ENCODE measurements at places on chromosomes 2 and 18. TPM values are rescaled to one million over a fixed set of nuclear protein-coding genes. Genes with fewer than 3 reads are reported as not detected.

- DNase-seq: no peak
Observed at GRCh38 chr2:151682459-151683003, 51.7 kb downstream of the NEB start.

DNA sequence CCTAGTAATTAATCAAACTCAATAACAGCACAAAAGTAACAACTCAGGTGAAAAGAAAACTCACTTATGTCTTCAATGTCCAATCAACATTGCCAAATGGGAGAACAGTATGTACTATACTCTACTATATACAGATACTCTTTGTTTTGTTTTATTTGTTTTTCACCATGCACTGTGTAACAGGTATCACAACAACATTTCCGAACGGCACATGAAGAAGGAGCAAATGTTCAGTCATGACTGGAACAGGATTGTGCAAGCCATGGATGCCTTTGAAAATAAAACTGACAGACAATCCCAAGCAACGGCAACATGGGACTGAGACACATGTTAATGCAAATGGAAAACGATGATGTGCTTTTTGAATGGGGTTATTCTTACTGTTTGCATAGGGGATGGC, 334.9 kb upstream of the THUMPD2 start:
- DNase-seq: no peak
- no peaks in the 10 kb centered on the region for H3K27me3 ChIP-seq
- H3K4me3 ChIP-seq: no peak overlapping the region
- H3K27ac ChIP-seq: no peak overlapping the region

- peaks cover 32% of the 10 kb centered on the region for H3K4me1 ChIP-seq
- no peaks in the 10 kb centered on the region for H3K36me3 ChIP-seq
- no peaks in the 10 kb centered on the region for H3K27me3 ChIP-seq
- no peak overlapping the region for H3K4me3 ChIP-seq
- no peak overlapping the region for H3K27ac ChIP-seq
Observed at GRCh38 chr2:205702576-205702975, 20.3 kb downstream of the NRP2 start.

GRCh38 chr2:201781557-201782051, 871 bp upstream of the ALS2 start:
- H3K27me3 ChIP-seq: no peaks in the 10 kb centered on the region
- H3K27ac ChIP-seq: peak overlapping the region; percentile 94
- peak overlapping the region; percentile 95 for H3K4me3 ChIP-seq
- peaks cover 35% of the 10 kb centered on the region for H3K4me1 ChIP-seq
- no peak for DNase-seq

DNA sequence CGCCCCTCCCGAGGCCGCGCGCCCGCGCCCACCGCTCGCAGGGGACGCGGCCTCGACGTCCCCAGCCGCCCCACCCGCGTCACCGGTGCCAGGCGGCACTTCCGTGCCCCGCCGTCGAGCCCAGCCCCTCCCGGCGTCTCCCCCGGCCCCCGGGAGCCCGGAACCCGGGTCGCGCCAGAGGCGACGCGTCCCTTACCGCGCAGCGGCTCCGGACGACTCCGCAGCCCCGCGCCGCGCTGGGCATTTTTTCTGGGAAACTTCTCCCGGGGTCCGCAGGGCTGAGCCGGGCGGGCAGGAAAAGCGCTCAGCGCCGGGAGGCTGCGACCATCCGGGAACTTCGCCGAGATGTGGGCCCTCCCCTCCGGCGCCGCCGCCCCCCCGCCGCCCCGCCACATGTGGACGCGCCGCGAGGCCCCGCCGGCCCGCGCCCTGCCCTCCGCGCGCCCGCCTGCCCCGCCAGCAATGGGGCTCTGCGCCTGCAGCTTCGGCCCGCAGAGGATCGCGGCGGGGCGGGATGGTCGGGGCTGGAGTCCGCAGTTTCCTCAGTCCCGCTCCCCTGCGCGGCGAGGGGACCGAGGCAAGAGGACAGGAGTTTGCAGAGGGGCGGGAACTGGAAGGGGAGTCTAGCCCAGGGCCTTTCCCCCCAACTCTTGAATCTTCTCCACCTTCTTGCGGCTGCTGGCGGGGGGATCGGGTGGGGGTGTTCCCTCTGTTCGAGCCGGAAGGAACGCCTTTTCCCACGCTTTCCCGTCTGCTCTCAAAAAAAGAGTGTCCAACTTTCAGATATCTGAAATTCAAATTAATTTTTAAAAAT, 81.5 kb downstream of the CHRNA1 start:
- H3K27ac ChIP-seq: peak overlapping the region; percentile 95
- peaks cover 3% of the 10 kb centered on the region for H3K36me3 ChIP-seq
- peak overlapping the region; percentile 89 for H3K4me3 ChIP-seq
- H3K27me3 ChIP-seq: peaks cover 6% of the 10 kb centered on the region
- peak; percentile 64 for DNase-seq

GRCh38 chr2:11071211-11071610, 84.1 kb upstream of the SLC66A3 start:
- H3K27ac ChIP-seq: no peak overlapping the region
- no peak for DNase-seq
- no peak overlapping the region for H3K4me3 ChIP-seq

GRCh38 chr2:236214376-236214995, 46.3 kb upstream of the GBX2 start:
- H3K27me3 ChIP-seq: peaks cover 32% of the 10 kb centered on the region
- H3K4me3 ChIP-seq: no peak overlapping the region
- H3K36me3 ChIP-seq: no peaks in the 10 kb centered on the region
- no peak overlapping the region for H3K27ac ChIP-seq
- H3K4me1 ChIP-seq: no peaks in the 10 kb centered on the region
- DNase-seq: no peak

DNA sequence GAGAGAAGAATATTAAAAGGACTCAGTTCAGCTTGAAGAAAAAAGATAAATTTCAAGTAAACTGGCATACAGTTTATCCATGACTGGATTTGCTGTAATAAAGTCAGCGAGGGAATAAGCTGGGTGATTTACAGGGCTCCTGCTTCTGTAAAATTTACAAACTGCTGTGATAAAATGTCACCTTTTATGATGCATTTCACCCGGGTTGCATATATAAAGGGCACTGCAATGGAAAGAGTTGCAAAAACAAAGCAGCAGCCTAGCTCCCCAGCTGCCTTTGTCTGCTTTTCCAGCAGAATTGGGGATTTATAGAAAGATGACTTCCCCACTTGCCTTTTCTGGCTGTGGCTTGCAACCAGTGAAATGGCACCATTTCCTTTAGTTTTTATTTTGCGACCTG, 132.5 kb upstream of the LHCGR start:
- H3K27ac ChIP-seq: no peak overlapping the region
- H3K4me1 ChIP-seq: no peaks in the 10 kb centered on the region
- H3K36me3 ChIP-seq: no peaks in the 10 kb centered on the region
- H3K27me3 ChIP-seq: no peaks in the 10 kb centered on the region

DNA sequence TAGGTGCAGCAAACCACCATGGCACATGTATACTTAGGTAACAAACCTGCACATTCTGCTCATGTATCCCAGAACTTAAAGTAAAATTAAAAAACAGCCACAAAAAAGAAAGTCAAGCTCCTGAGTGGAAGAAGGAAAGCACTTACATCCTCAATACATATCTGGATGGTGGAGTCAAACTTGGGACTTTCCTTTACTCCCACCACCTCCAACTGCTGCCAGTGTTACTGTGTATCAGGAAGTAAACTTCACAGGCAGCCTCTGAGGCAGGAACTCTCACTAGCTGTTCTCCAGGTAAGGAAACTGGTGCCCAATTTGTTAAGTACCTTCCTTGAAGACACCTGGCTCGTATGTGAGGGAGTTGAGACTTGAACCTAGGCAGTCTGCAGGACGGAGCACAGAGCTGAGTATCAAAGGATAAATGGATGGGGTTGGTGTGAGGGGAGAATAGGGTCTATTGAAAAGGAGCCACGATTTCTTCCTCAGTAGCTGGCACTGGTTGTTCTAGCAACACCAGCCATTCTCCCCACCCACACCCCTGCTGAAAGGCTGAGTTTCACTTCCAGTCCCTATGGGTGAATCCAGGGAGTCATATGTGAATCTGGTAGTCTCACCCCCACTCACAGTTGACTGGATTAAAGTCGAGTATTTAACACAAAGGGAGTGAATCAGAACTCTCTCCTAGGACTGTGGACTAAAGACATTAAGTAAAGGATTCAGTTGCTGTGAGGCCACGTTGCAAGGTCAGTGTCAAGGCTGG, 50.0 kb upstream of the GPR39 start:
- H3K36me3 ChIP-seq: peaks cover 2% of the 10 kb centered on the region
- no peak for DNase-seq
- H3K27me3 ChIP-seq: no peaks in the 10 kb centered on the region
- H3K27ac ChIP-seq: no peak overlapping the region

GRCh38 chr2:16014041-16014787, 73.9 kb downstream of the MYCN start:
- peaks cover 14% of the 10 kb centered on the region for H3K4me1 ChIP-seq
- no peaks in the 10 kb centered on the region for H3K36me3 ChIP-seq
- peaks cover 36% of the 10 kb centered on the region for H3K27me3 ChIP-seq
- no peak overlapping the region for H3K4me3 ChIP-seq
- no peak for DNase-seq

DNA sequence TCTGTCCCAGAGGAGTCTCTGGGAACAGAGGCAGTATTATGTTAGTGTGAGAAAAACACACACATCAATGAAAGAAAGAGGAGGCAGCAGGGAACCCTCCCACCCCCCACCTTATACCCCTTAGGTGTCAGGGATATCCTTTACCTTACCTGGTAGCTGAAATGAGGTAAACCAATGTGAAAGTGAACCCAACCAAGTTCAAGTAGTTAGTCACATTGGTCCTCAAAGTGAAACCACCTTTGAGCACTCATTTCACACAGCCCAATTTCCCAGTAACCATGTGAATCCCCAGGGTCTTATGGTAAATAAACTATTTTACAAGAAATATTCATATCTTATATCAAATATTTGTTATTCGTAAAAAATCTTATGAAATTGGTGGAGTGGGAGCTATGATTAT, 377.8 kb downstream of the LRATD1 start:
- H3K27ac ChIP-seq: peak overlapping the region; percentile 87
- peak; percentile 24 for DNase-seq
- H3K4me1 ChIP-seq: peaks cover 22% of the 10 kb centered on the region
- no peak overlapping the region for H3K4me3 ChIP-seq
- peaks cover 19% of the 10 kb centered on the region for H3K36me3 ChIP-seq

GRCh38 chr2:137659616-137660015, 304.7 kb upstream of the HNMT start:
- DNase-seq: no peak
- no peak overlapping the region for H3K27ac ChIP-seq
- H3K27me3 ChIP-seq: no peaks in the 10 kb centered on the region
- no peaks in the 10 kb centered on the region for H3K36me3 ChIP-seq
- no peak overlapping the region for H3K4me3 ChIP-seq
- H3K4me1 ChIP-seq: no peaks in the 10 kb centered on the region

- H3K4me1 ChIP-seq: no peaks in the 10 kb centered on the region
- DNase-seq: no peak
- H3K36me3 ChIP-seq: no peaks in the 10 kb centered on the region
- H3K4me3 ChIP-seq: no peak overlapping the region
Observed at GRCh38 chr18:4416976-4417375, 38.1 kb downstream of the DLGAP1 start.

The DYNAP gene
- not detected for total RNA-seq

The TRIM54 gene
- not detected for total RNA-seq

The TACR1 gene
- total RNA-seq: not detected

The ITGB6 gene
- total RNA-seq: not detected

Measured in activated T-cell treated with anti-CD3 and anti-CD28 coated beads, Interleukin-2, amount 50 U/mL, for 72 hours (primary cell).